Bladder microvascular endothelial cell (primary cell): ENCODE measurements at places on chromosomes 7 and 10. TPM values are rescaled to one million over a fixed set of nuclear protein-coding genes. Genes with fewer than 3 reads are reported as not detected.

The PNLIPRP1 gene
- total RNA-seq, result not detected in 2 replicates

The LRIT2 gene
- not detected in 2 replicates for total RNA-seq

The ANKRD61 gene
- total RNA-seq, result 0.06 TPM in 1 of 2 replicates, not detected in the other

The SPDYE6 gene
- total RNA-seq, result 0.06 TPM in 1 of 2 replicates, not detected in the other

The PNLIP gene
- not detected in 2 replicates for total RNA-seq

The EZH2 gene
- 11.0 and 15.9 TPM in 2 replicates for total RNA-seq
